ENCODE measurements at places on chromosomes 6 and 20.

GRCh38 chr6:11333132-11333849, 100.8 kb upstream of the NEDD9 start:
- no peak for DNase-seq

DNA sequence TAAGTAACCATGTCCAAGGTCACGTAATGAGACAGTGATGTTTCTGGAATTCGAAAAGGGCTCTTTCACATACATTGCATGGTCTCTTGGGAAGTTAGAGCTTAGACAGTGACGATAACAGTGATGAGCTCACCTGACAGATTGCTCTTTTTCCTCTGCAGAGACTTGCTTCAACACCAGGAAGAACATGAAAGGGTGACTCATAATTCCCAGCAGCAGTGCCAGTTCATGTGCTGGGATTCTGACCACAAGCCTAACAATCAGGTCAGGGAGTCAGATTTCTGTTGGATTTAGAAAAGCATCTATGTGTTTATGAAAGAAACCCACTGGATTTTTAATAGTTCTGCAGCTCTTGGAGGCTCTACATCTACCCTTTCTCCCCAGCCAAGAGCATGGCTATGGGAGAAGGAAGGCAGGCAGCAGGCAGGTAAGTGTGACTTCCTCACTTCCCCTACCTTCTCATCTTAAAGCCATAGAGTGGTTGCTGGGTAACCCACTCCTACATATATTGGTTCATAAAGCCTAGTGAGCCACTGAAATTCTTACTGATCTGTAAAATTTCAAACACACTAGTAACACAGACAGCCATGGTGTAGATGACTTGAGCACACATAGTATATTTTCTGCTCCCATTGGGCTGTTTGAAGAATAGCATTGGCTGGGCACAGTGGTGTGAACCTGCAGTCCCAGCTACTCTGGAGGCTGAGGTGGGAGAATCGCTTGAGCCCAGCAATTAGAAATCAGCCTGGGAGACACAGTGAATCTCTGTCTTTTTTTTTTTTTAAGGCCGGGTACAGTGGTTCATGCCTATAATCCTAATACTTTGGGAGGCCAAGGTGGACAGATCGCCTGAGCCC, 44.4 kb upstream of the LOC128125822 start:
- no peak for DNase-seq

GRCh38 chr20:58424218-58424969, 35.4 kb downstream of the VAPB start:
- no peak for DNase-seq

- DNase-seq: no peak
Observed at GRCh38 chr6:10875026-10875425, 6.8 kb downstream of the GCM2 start.

GRCh38 chr6:87384449-87384848, 23.3 kb upstream of the CFAP206 start:
- DNase-seq: no peak

- DNase-seq: no peak
Observed at GRCh38 chr6:129472239-129472638, 237.7 kb downstream of the ARHGAP18 start.

GRCh38 chr6:68468244-68468884, 166.7 kb upstream of the ADGRB3 start:
- no peak for DNase-seq

GRCh38 chr6:24489881-24490280, 503 bp upstream of the GPLD1 start:
- no peak for DNase-seq

DNA sequence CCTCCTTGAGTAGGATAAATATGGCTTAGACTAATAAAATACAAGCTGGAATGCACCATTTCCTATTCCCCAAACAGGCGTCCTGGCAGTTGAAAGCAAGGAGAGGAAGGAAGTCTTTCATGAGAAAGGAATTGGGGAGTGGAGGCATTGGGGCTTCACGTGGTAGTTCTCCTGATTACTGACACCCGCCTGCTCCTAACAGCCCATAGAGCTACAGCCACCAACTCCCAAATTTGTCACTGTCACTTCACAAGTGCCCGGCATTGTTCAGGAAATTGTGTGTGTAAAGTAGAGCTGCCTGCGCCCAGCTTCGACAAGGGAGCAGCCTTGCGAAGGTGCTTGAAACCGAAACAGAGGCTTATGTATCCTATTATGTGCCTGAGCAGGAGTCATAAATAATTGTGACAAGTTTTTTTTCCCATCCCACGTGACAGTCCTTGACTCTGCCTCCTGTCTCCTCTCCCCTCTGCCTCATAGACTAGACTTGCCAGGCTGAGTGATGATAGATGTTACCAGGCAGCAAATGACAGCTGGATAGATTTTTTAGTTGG, 301.7 kb upstream of the ZFP64 start:
- no peak for DNase-seq

DNA sequence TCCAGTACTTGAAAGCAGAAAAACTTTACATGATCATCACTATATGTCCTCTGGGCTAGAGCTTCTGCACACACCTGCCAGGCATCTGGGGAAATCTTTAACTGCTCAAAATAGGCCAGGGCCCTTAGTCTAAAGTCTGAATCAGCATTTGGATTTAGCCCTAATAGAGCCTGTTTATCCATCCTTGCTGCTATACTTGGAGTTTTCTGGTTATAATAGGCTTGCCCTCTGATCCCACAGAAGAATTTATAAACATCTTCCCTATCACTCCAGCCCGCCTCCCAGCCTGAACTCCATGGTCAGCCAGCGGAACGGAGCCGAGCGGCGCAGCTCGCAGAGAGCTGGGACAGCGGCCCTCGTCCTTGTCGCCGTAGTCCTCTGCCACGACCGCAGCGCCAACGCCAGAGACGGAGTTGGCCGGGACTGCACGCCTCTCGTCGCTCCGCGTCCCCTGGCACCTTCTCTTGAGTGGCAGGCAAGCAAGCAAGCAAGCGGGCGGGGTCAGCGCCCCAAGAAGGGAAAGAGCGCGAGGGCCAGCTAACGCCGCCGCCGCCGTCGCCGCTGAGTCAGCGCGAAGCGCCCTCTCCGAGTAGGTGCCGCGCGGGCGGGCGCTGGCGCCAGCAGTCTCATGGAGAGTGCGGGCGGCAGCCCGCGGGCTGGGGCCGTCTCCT, 25.4 kb upstream of the ASIP start:
- DNase-seq: no peak

DNA sequence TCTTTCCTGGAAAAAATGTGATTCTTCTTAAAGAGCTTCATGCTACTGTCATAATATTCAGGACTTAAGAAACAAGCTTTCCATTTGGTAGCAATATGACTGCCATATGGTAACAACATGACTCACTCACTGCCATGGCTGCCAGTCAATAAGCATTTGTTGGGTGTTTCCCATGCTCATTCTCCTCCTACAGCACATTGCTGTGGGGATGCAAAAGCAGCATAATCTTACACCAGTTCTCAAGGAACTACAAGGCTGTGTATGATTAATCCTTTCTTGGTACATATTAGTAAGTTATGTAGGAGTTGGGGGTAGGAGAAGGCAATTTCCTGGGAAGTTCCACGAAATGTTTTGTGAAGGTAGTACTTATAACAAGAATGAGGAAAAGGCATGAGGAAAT, 76.7 kb downstream of the CEP162 start:
- DNase-seq: no peak

GRCh38 chr20:51796340-51796739, 6.0 kb downstream of the SALL4 start:
- DNase-seq: no peak

DNA sequence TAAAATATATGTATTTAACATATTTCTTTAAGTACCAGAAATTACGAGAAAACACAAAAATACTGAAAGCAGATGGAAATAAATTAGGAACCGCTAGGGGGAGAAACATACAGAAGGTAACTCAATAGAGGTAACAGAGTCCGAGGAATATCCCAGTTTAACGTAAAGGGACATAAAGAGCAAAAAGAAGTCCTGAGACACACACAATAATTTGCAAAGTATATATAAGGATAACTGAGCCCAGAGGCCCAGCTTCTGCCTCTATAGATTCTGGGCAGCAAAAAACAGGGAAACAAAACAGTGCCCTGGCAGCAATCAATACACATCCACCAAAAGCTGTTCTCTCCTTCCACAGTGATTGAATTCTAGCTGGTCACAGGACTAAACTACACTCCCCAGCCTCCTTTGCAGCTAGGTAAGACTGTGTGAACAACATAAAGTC, 15.1 kb downstream of the TBC1D32 start:
- DNase-seq: no peak

DNA sequence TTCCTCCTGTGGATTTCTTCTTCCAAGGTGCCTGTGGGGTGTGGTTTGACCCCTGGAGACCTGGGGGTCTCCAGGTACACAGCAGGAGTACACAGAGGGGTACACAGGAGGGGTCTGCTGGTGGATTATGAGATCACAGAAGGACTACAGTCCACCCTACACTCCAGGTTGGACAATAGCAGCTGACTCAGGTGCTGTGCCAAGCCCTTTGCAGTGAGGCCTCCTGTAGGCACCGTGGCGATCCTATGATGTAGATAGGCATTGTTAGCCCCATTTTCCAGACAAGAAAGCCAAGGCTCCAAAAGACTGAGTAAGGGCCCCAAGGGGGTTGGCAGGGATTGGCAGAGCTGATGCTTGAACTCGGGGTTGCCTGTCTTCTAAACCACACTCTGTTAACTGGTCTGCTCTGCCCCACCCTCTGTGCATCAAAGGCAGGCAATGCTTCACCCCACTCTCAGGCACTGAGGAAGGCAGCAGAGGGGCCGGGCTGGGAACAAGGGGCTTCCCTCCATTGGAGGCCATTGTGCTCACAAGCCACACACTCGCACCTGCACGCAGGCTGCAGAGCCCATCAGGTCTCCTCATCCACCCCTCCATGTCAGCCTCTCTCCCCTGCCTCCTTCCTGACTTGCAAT, 77.5 kb upstream of the SIRPA start:
- no peak for DNase-seq

GRCh38 chr6:116221067-116221466, 32.8 kb downstream of the TSPYL4 start:
- DNase-seq: no peak

GRCh38 chr20:59023616-59024015, 4.4 kb downstream of the TUBB1 start:
- DNase-seq: no peak

DNA sequence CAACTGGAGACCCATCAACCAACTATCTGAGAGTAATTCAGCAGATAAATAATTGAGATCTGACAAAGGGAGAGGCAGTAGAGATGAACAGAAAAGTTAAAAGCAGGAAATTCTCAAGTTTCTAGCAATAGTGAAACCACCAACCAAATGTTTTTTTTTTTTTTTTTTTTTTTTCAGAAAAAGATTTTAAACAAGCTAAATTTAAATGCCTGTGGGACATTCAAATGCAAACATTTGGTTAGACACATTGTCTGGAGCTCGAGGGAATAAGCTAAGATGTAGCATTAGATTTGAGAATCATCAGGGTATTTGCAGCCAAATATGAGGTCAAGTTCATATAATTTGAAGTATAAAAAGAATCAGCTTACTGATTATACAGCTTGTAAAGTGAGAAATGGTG, 16.4 kb downstream of the RANBP9 start:
- DNase-seq: no peak

- DNase-seq: no peak
Observed at GRCh38 chr20:53181866-53182376, 209.8 kb downstream of the TSHZ2 start.

GRCh38 chr20:33099843-33100538, 20.5 kb downstream of the BPIFB4 start:
- no peak for DNase-seq

- no peak for DNase-seq
Observed at GRCh38 chr20:47941869-47942268, 156.6 kb upstream of the SULF2 start.

- DNase-seq: no peak
Observed at GRCh38 chr6:26284537-26285142, 80.4 kb upstream of the BTN3A2 start.

GRCh38 chr6:51137777-51138176, 319.1 kb downstream of the TFAP2B start:
- DNase-seq: no peak

GRCh38 chr6:87617405-87617804, 27.5 kb downstream of the ORC3 start:
- DNase-seq: no peak

DNA sequence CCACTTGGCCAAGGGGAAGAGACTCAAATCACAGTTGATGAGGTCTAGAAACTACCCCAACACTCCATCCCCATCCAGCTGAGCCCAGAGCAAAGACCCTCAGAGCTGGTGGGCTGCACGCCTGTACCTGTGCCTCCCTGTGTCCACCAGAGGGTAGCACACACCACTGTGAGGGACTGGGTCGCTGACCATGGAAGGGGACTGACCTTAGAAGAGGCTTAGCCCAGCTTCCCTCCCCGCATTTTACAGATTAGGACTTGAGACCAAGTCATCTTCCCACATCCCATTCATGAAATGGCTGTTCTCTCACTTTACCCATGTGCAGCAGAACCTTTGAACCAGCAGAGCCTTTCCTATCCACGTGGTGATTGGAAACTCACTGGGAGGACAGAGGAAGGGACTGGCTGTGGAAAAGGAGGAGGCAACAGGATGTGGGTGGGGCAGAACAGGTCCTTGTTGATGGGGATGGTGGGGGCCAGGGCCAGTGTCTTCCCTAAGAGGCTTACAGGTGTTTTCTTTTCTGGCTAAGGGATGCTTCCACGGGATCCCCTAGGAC, 44.3 kb downstream of the CPXM1 start:
- no peak for DNase-seq
